ENCODE measurements at places on chromosomes 13 and 19.

DNA sequence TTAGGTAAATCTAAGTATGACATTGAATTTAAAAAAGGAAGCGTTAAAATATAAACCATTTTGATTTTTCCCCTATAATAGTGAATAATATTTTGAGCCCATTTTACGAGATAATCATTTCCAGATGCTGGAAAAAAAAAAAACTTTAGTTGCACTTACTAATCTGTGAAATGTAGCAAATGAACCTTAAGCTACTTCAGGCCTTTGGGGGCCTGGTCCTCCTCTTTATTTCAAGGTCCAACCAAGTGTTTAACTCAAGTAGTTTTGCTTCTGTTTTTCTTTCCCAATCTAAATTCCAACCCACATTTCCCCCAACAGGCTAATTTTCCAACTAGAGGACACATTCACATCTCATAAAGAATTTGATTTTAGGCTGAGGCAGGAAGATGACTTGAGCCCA lies 101.2 kb downstream of the TNFRSF19 start:
- no peak for DNase-seq

DNA sequence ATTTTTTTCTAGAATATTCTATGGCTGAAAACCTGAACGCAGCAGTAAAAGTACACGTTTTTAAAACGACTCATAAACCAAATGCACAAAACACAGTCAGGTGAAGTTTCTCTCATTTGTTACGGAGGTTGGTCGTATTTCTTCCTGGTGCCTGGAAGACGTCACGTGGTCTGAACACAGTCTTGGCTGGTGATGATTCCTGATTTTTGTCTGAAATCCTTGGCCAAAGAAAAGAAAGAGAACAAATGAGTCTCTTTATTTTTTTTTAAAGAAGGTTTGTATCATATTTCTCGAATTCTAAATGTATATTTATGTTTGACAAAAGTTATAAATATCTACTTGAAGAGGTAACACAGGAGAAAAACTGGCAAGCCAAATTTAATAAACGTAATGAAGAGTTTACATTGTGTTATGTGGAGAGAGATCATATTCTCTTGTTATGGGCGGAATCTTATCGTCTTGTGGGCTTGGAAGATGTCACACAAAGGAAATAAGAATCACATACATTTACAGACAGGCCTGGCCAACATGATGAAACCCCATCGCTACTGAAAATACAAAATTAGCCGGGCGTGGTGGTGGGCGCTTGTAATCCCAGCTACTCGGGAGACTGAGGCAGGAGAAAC lies 10.0 kb upstream of the PNMA8A start:
- DNase-seq = no peak

DNA sequence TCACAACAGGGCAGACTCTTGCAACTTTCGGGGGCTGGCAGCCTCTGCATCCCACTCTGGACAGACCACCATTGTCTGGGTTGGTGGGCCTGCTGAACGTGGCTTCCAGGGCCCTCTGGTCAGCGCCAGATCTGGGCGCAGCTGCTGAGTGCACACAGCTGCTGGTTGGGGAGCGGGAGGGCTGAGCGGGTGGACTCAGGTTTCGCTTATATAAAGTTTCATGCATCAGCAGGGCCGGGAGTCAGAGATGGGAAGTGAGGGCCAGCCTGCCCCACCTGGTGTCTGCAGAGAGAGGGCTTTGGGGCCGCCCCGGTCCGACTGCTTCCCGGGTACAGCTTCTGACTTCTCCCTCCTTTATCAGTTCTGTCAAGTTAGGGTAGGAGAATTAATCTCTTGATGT lies 6.9 kb downstream of the ARHGEF7 start:
- no peak for DNase-seq

- DNase-seq = no peak
These were observed 620.6 kb downstream of the GPC6 start for GRCh38 chr13:93847162-93847561.

- DNase-seq = no peak
These were observed 2676.6 kb downstream of the PCDH9 start for GRCh38 chr13:64553411-64554129.

- no peak for DNase-seq
These were observed 17.9 kb downstream of the COG3 start for GRCh38 chr13:45482571-45483173.

- DNase-seq = no peak
These were observed 194.5 kb downstream of the NBEA start for GRCh38 chr13:35136585-35136984.

- DNase-seq = no peak
These were observed 13.6 kb upstream of the USP29 start for GRCh38 chr19:57105976-57106721.

- DNase-seq = no peak
These were observed 19.2 kb downstream of the SIGLEC8 start for GRCh38 chr19:51439021-51439465.

DNA sequence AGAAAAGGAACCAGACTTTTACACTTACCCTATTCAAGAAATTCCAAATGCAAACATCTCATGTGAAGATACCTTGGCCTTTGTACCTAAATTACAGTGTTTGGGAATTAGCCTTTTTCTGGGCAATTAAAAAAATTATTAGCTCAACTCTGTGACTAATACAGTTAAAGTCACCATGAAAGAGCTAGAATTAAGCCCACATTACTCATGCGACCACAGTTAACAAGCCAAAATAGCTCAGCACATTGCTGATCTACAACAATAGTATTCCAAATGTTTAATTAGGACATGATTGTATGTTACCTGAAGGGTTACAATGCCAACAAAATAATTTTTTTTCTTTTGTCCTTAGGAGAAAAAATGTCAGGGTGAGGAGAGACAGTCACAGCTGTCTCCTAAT lies 263.6 kb upstream of the GPC6 start:
- no peak for DNase-seq

DNA sequence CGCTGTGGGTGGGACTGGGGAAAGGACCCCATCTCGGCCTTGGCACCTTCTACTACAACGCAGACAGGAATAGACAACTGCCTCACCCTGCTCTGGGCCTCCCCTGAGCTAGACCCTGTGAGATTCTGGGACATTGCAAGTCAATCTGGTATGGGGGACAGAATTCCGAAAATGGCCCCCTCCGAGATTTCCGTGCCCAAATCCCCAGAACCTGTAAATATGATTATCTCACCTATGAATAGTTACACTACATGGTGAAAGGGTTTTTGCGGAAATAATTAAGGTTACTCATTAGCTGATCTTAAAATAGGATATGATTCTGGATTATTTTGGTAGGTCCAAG lies 618 bp upstream of the ZBTB45 start:
- DNase-seq = no peak

- DNase-seq = no peak
These were observed at the start of gene PNMA8A for GRCh38 chr19:46471116-46471733. Gene PNMA8A (minus strand): TSS chr19:46471563. CDS start chr19:46471035, 528 bp downstream.

GRCh38 chr19:43101950-43102349 lies 19.4 kb upstream of the PSG2 start:
- DNase-seq = no peak

GRCh38 chr19:5908773-5909442 lies 4.2 kb downstream of the VMAC start:
- no peak for DNase-seq

- no peak for DNase-seq
These were observed 5.0 kb upstream of the ZNF765 start for GRCh38 chr19:53389978-53390377.

GRCh38 chr13:113584870-113585671 lies 518 bp downstream of the TFDP1 start:
- DNase-seq = peak; percentile 11

GRCh38 chr13:41613471-41613870 lies 156.1 kb downstream of the RGCC start:
- DNase-seq = no peak

DNA sequence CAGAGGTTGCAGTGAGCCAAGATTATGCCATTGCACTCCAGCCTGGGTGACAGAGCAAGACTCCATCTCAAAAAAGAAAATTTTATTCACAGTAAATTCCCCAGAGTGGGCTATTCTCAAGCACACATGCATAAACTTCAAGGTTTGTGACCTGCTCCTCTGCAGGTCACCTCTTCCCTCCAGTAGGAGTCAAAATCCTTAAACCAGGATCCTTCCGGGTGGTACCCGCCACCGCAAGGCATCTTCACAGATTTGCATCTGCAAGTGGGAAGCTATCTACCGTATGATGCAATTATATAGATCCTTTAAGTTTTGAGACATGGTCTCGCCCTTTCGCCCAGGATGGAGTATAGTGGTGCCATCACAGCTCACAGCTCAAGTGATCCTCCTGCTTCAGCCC lies 3.0 kb upstream of the ECH1 start:
- no peak for DNase-seq

DNA sequence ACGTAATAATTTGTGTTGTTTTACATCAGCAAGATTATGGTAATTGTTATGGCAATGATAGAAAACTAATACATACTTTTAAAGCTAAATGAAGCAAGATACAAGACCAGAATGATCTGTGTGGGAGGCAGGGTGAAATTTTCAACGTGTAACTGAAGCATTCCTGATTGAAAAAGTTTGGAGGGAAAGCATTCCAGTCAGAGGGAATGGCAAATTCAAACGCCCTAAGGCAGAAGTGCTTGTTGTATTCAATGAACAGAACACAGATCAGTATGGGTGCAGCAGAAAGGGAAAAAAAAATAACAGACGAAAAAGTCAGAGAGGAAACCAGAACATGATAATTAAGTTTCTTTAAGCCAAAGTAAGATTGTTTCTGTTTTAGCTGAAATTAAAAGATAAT lies 928.5 kb upstream of the SLITRK1 start:
- DNase-seq = no peak

DNA sequence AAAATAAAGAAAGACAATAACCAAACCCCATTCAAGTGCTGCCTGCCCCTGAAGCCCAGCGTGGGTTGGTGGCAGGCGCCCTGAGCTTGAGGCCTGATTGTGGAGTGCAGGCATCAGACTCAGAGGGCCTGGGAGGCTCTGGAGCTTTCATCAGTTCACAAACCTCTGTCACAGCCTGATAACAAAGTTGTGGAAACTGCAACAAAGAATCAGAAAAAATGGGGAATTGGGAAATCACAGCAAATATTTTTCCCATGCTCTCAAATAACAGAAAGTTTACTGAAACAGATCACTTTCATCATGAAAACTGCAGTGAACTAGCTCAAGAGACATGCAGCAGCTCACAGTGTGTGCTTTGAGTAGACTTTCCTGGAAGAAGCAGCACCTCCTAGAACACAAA lies 793.6 kb downstream of the UQCRFS1 start:
- DNase-seq = no peak

GRCh38 chr13:61935710-61936109 lies 520.1 kb upstream of the PCDH20 start:
- no peak for DNase-seq

GRCh38 chr19:15136234-15136954 lies 29.2 kb downstream of the SYDE1 start:
- no peak for DNase-seq
